Chondrocyte (in vitro differentiated cells): ENCODE measurements at places on chromosomes 3 and 15. TPM values are rescaled to one million over a fixed set of nuclear protein-coding genes. Genes with fewer than 3 reads are reported as not detected.

Gene TMEM212
- total RNA-seq = not detected in 3 replicates

Gene LSMEM2
- total RNA-seq = not detected in 3 replicates

GRCh38 chr3:150798122-150798618 is 35.2 kb upstream of the SIAH2 start:
- no peak overlapping the region for H3K27ac ChIP-seq
- no peak overlapping the region for H3K4me3 ChIP-seq

GRCh38 chr3:100647171-100647570 is 37.8 kb downstream of the ADGRG7 start:
- DNase-seq = no peak
- no peaks in the 10 kb centered on the region for H3K36me3 ChIP-seq
- peaks cover 29% of the 10 kb centered on the region for H3K4me1 ChIP-seq
- no peak overlapping the region for H3K27ac ChIP-seq
- peaks cover 4% of the 10 kb centered on the region for H3K27me3 ChIP-seq

GRCh38 chr3:174270841-174271240 is 588.3 kb upstream of the NAALADL2 start:
- H3K27ac ChIP-seq = no peak overlapping the region
- peaks cover 6% of the 10 kb centered on the region for H3K4me1 ChIP-seq
- DNase-seq = no peak
- H3K4me3 ChIP-seq = no peak overlapping the region
- H3K27me3 ChIP-seq = no peaks in the 10 kb centered on the region
- no peaks in the 10 kb centered on the region for H3K36me3 ChIP-seq
